Suprapubic skin (tissue), 4 donors: ENCODE measurements at places on chromosomes 4 and X.

GRCh38 chr4:121376556-121376955, 4.3 kb downstream of the QRFPR start:
- no peak for DNase-seq

- no peak for DNase-seq
Observed at GRCh38 chrX:17602245-17602644, 135.0 kb upstream of the SCML1 start.

DNA sequence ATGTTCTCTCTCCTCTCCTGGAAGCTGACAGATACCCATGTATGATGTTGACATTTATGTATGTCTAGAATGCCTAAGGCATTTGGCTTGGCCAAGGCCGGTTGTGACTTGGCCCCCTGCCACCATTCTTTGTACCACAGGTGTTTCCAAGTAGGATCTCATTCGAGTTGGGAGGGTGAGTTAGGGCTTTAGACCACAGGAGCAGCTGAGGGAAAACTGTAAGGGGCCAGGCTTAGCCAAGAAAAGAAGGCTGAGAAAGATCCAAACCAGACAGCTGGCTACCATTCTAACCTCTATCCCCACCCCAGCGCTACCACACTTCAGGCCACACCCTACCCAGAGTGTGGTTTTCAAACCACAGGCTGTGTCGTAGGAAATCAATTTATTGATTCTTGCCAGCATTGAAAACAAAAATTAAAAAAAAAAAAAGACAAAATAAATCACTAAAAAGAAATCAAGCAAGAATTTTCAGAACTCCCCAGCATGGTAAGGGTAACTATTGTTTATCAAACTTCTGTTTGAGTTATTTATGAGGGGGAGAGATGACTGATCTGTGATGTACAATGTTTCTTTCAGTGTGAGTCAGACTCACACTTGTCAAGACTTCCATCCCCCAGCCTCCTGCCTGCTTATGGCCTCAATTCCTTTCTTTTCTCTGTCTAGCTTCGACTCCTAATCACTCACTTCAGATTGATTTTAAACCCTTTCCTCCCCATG, 9.9 kb downstream of the TMSB4X start:
- DNase-seq: no peak

DNA sequence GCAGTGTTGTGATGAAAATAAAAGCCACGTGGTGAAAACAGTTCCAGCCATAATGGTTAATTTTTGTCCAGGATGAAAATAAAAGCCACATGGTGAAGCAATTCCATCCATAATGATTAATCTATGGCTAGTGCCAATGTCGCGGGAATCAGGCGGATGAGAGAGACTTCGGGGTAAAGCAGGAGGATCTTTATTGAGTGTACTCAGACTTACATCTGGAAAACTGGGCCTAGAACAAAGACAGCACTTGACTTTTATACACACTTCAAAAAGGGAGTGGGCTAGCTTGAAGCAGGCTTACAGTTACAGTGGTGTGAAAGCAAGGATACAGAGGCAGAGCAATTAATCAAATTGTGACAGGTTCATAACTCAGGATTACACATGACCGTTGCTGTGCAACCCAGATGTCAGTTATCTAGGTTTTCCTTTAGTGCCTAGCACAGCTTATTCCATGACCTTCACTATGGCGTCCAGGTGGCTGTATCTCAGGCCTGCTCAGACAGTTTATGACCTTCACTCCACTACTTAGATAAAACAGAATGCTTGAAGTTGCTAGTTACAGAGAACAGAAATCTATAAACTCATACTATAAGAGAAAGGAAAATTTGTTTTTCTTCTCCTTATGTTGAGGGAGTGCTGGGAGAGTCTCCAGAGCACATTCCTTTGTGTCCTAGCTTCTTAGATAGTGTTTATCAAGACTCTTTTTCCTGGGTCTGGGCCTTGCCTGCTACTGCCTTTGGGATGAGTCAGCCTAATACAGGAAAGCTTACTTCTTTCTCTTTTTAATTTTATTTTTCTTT, 5.9 kb upstream of the PLA2G12A start:
- DNase-seq: no peak

- DNase-seq: no peak
Observed at GRCh38 chr4:137474711-137475301, 57.5 kb downstream of the PCDH18 start.

- no peak for DNase-seq
Observed at GRCh38 chr4:158938220-158939044, 164.4 kb upstream of the RAPGEF2 start.

GRCh38 chr4:26937567-26937966, 76.9 kb downstream of the STIM2 start:
- DNase-seq: no peak
